Breast epithelium (tissue), 4 donors: ENCODE measurements at places on chromosomes 12 and 14. TPM values are rescaled to one million over a fixed set of nuclear protein-coding genes. Genes with fewer than 3 reads are reported as not detected.

Gene PLEKHG7
- total RNA-seq = not detected

DNA sequence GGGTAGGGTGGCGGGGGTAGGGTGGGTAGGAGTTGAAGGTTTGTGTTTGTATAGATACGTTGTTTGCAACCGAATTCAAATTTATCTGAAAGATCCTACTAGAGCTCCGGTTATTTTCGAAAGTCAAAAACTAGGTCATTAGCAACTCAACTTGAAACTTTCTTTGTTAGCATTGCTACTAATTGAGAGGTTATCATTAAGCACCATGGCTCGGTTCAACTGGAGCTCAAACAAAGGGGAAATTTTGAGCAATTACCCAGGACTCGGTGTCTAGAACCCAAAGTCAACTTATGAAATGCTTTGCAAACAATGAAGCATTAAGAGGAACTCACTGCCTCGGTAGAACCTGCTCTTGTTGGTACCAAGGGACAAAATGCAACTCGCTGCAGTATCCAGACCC is 207.7 kb downstream of the BCAT1 start:
- DNase-seq = no peak
- H3K36me3 ChIP-seq = no peaks in the 10 kb centered on the region
- H3K4me1 ChIP-seq = no peaks in the 10 kb centered on the region
- no peaks in the 10 kb centered on the region for H3K27me3 ChIP-seq
- H3K27ac ChIP-seq = no peak overlapping the region

DNA sequence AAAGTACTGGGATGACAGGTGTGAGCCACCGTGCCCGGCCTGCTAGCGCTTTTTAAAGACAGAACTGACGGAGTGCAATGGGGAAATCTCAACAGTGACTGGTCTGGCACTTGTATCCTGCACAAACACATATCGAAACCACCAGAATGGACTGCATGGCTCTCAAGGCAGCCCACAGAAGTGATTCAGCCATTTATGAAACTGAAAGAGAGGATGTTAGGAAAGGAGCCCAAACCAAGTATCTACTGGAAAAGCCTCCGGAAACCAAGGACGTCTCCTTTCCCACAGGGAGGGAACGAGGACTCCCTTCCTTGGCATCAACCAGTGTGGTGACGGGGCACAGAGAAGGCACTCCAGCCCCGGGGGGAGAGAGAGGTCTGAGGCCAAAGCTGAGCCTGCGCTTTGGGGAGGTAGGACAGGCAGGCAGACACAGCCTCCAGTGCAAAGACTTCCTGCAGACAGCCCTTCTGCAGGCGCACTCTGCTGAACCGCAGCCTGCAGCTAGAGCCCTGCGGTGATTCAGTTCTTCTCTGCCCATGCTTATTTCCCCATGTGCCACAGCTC is 16.5 kb downstream of the SLC15A4 start:
- H3K27ac ChIP-seq = no peak overlapping the region
- no peak overlapping the region for H3K4me3 ChIP-seq
- H3K27me3 ChIP-seq = no peaks in the 10 kb centered on the region
- H3K4me1 ChIP-seq = no peaks in the 10 kb centered on the region
- H3K36me3 ChIP-seq = no peaks in the 10 kb centered on the region
- DNase-seq = no peak

- no peak for DNase-seq
- H3K4me1 ChIP-seq = no peaks in the 10 kb centered on the region
- no peak overlapping the region for H3K4me3 ChIP-seq
- H3K36me3 ChIP-seq = no peaks in the 10 kb centered on the region
- H3K27ac ChIP-seq = no peak overlapping the region
- no peaks in the 10 kb centered on the region for H3K27me3 ChIP-seq
Measured at GRCh38 chr12:10158406-10158805, 13.5 kb downstream of the OLR1 start.
